CD4-positive, alpha-beta T cell treated with Interferon alpha-2 for 1 hour (primary cell): ENCODE measurements at places on chromosomes 11 and 22.

GRCh38 chr11:30855383-30856006, 269.3 kb upstream of the MPPED2 start:
- DNase-seq = no peak

- no peak for DNase-seq
Observed at GRCh38 chr11:108847298-108847990, 182.6 kb downstream of the DDX10 start.

GRCh38 chr22:50530580-50530876, 716 bp upstream of the TYMP start:
- no peak for DNase-seq

DNA sequence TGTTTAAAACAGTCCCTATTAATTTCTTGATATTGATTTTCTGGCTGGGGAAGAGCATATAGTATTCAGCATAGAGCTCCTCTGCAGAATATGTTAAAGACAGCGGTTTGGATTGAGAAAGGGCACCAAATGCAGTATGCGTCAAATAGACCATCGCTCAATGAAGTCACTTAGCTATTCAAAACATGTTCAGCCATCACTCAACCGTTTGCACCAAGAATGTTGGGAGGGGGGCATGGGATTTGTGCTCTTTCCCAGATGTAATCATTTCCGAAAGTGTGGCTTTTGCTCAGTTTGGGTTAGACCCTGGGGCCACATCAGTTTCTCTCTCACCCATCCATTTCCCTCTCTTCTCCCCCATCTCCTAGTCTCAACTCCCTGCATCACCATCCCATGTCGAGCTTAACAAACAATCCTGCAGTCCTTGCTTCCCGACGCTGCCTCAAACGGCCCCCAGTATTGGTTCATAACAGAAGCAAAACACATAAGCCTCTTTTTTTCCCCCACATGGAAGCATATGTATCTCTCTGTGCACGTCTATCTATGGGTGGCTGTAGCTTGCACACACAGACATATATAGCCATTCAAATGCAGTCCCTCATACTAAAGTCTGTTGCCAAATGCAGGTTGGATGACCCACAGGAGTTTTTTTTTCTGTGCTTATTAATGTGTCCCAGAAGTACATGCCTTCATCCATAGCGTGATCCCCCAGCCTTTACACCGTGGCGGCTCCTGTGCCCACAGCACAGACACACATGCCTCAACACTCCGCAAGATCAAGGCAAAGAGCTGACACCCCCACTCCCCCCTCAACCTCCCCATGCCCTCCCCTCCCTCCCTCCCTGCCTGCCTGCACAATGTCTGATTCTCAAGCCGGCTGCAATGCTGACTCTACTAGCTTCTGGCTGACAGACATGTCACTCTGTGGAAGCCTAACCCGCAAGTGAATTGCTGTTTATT, 2.6 kb downstream of the CACNG2 start:
- DNase-seq = no peak
